ENCODE measurements at places on chromosomes 2 and 18.

- no peak for DNase-seq
Observed at GRCh38 chr2:20678780-20679179, 11.8 kb downstream of the GDF7 start.

DNA sequence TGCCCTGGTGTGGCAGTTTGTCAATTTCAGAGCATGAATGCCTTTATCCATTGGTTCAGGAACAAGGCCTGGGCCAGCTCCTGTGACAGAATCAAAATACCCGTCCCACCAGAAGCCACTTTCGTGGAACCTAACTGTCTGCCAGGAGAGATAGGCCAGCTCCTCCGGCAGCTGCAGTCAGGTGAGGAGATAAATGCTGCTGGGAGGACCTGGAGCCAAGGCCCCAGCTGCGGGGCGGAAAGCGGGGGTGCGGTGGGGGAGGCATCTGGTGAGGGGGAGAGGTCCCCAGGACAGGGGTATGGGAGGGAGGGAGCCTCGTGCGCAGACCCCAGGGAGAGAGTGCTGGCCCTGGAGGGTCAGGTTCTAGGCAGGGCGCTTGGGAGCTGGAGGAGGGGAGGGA, 4.4 kb upstream of the ASB1 start:
- DNase-seq: peak; percentile 55

GRCh38 chr2:75431763-75432162, 129.0 kb downstream of the EVA1A start:
- DNase-seq: no peak

DNA sequence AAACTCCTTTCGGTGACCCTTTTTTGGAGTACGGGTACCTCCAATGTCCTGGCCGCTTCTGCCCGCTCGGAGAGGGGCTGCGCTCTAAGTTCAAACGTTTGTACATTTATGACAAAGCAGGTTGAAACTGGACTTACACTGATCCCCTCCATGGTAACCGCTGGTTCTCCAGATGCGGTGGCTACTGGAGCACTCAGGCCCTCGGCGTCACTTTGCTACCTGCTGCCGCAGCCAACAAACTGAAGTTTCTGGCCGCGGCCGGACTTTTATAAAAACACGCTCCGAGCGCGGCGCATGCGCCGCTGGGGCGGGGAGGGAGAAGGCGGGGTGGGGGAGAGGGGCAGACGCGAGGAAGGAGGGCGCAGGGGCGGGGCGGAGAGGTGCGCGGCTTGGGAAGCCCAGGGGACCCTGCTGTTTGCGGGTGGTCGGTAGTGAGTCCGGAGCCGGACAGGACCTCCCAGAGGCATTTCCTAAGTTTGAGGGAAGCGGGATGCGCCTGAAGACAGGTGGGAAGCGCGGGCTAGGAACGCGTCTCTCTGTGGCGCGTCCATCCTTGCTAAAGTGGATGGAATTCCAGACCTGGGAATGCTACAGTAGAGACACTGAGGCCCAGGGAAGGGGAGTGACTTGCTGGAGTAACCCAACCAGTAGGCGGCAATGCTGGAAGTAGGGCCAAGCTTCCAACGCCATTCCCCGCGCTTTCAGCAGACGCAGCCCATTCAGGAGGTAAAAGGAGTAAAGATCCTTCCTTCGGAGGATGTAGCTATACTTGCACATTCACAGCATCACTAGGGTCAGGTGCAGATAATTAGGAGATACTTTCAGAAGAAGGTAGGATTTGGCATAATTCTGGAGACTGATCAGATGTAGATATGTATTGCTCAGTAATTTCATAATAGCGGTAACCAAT, at the start of gene CXCR4:
TSS of gene CXCR4 (minus strand) at position 241 of the 910 bp plus-strand sequence. CDS start at position 152, 89 bp downstream.
- DNase-seq: peak; percentile 98

DNA sequence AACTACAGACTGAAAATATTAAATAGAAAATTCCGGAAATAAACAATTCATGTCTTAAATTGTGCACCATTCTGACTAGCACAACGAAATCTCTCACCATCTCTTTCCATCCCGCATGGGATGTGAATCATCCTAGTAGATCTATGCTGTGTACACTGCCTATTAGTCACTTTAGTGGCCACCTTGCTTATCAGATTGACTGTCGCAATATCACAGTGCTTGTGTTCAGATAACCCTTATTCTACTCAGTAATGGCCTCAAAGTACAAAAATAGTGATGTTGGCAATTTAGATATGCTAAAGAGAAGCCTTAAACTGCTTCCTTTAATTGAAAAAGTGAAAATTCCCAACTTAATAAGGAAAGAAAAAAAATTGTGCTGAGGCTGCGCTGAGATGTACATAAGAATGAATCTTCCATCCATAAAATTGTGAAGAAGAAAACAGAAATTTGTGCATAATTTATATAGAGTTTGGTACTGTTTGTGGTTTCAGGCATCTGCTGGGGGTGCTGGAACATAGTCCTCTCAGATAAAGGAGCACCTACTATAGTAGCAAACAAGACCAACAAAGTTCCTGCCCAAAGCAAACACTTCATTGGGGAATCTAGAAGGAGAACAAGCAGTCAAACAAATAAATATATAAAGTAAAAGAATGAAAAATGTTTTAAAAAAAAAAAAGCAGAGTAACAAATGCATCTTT, 12.0 kb downstream of the PSMD1 start:
- no peak for DNase-seq

DNA sequence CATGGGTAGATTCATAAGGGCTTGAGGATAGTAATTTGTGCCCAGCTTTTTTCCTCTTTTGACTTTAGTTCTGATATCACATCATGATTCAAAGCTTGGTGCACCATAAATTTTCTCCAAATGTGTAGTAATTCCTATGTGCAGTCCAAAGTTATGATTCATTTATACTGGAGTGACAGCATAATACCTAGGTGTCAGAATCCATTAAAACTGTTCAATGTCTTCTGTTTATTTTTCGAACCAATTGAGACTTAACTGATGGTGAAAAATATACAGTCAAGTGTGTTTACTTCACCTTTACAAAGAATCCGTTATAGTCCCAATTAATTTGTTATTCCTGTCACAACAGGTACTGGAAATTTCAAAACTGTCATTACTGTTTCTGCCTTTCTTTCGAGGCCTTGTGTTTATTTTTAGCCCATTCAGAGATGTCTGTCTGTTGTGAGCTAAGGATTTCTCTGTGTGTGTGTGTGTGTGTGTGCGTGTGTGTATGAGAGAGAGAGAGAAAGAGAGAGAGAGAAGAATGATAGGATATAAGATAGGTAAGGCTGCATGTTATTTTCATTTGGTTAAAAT, 389.7 kb upstream of the ATP5MC3 start:
- DNase-seq: no peak

DNA sequence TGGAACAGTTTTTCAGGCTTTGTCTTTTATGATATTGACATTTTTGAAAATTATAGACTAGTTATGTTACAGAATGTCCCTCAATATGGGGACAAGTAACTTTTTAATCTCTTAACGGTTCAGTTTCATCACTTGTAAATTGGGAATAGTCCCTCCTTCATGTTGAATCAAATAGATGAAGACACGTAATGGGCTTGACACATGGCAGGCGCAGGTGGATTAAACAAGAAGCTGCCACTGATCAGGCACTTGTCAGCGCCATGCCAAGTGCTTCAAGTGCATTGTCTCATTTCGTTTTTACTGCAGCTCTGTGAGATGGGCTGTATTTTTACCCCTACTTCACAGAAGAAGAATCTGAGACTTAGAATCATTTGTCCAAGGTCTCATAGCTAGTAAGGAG, 9.5 kb upstream of the SMAD4 start:
- DNase-seq: no peak

- no peak for DNase-seq
Observed at GRCh38 chr2:133326652-133327397, 241.4 kb downstream of the NCKAP5 start.

- no peak for DNase-seq
Observed at GRCh38 chr2:39377226-39377939, 59.7 kb downstream of the MAP4K3 start.

DNA sequence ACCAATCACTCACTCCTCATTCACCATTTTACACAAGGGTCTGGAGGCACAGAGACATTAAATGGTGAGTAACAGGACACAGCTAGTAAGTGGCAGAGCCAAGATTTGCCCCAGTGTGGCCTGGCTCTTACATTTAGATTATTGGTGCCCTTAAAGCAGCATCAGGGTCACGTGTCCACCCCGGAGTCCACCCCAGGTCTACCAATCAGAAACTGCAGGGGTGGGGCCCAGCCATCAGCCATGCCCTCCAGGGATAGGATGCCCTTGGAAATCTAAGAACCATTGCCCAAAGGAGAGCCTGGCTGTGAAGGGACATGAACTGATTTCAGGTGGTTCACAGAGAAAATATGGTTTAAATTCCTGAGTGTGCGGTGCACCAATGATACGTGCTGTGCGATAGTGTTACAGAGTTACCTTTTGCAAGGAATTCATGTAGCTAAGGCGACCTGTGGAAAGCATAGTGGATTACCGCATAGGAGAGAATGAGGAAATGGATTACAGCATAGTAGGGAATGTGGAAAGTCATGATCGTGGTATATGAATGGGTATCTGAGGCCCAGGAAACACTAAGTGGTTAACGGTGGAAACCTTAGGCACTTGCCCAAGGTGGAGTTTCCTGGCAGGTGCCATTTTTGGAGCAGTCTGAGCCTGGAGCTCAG, 17.8 kb downstream of the IGFBP5 start:
- peak; percentile 16 for DNase-seq

DNA sequence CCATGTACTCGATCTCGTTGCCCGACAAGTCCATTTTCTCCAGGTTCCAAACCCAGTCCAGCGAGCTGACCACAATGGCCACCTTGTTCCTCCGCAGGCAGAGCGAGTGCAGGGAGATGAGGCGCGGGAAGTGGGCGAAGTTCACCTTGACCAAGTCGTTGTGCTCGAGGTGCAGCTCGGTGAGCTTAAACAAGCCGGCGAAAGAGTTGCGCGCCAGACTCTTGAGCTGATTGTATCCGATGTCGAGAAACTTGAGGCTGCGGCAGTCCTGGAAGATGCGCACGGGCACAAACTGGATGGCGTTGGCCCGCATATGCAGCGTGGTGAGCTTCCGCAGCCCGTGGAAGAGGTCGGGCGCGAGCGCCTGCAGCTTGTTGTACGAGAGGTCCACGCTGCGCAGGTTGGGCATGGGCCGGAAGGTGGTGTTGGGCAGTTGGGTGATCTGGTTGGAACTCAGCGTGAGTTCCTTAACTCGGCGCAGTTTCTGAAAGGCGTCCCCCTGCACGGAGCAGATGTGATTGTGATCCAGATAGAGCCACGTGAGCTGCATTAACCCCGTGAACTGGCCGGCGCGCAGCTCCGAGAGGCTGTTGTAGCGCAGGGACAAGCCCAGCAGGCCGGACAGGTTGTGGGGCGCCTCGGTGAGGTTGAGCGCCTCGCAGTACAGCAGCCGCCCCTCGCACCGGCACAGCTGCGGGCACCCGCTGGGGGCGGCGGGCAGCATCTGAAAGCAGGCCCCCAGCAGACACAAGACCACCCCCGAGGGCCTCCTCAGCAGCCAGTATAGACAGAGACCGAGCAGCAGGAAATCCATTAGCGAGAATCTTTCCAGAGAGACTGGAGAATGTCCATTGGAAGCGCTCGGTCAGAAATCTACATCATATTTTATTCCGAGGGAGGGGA, 1.3 kb downstream of the LRRTM1 start:
- DNase-seq: peak; percentile 74

DNA sequence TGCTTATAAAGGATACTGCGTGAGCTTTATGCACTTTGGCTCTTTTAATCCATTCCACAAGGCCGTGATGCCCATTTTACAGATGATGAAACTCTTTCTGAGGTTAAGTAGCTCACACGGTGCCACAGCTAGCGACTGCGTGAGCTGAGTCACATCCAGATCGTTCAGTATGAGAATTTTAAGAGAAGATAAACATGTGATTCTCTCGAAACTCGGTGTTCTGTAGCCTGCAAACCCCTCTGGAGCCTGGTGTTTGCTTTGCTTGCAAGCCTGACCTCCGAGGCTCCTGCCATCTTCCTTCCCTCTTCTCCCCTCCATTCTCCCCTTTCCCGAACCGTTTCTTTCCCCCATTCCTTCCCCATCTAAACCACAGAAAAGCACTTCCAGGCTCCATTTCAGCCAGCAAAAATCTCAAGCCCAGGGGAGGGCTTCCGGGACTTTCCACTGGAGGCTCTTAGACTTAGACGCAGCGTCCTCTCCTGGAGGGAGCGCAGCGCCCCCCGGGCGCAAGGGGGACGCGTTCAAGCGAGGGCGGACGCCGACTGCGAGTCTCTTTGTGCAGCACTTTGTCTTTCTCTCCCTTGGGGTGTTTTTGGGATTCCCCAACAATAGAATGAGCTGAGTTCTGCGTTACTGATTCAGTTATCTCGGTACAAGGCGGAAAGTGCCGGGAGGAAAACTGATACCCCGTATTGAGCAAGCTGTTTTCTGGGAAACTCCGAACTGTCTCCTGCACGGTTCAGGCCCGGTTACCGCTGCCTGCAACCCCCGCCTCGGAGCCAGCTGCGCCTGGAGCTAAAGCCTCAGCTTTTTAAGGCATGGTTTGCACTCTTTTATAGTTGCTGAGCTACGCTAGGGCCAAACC, 38.0 kb downstream of the CYP1B1 start:
- peak; percentile 74 for DNase-seq

- DNase-seq: peak; percentile 61
Observed at GRCh38 chr18:79884963-79885728, 66.3 kb downstream of the SLC66A2 start.

DNA sequence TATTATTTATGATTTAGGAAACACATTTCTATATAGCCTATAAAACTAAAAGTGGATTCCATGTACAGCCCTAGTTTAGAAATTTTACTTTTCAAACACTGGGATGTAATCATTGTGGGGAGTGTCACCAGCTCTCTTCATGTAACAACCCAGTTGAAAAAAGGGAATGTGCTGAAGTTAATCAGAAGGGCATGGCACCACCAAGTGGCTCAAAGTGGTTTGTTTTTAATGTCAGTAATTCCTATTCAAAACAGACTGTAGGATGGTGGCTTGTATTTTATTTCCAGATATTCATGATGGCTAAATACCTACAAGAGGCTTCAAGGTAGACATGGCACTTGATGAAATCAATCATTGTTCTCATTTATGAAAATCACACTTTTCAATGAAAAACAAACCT, 58.1 kb upstream of the TMEM182 start:
- DNase-seq: peak; percentile 37

DNA sequence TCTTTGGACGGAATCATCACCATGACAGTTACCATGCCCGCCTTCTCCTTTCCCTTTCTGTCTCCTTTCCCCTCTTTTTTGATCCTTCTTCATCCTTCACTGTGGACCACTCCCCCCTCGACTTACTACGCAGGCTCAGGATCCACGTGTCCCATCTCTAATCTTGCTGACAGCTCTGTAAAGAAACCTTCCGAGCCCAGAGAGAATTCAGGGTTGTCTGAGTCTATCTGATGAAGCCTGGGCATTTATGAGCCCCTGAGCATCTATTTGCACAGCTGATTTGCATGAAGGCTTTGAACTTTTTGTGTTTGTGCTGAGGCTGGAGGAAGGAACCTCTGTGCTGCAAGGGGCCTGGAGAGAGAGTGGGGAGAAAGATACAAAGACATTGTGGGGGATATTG, 50.7 kb downstream of the CIB4 start:
- no peak for DNase-seq

GRCh38 chr2:171319164-171319810, 114.5 kb downstream of the METTL8 start:
- DNase-seq: no peak
